ENCODE measurements at places on chromosomes 11 and 22. TPM values are rescaled to one million over a fixed set of nuclear protein-coding genes. Genes with fewer than 3 reads are reported as not detected.

DNA sequence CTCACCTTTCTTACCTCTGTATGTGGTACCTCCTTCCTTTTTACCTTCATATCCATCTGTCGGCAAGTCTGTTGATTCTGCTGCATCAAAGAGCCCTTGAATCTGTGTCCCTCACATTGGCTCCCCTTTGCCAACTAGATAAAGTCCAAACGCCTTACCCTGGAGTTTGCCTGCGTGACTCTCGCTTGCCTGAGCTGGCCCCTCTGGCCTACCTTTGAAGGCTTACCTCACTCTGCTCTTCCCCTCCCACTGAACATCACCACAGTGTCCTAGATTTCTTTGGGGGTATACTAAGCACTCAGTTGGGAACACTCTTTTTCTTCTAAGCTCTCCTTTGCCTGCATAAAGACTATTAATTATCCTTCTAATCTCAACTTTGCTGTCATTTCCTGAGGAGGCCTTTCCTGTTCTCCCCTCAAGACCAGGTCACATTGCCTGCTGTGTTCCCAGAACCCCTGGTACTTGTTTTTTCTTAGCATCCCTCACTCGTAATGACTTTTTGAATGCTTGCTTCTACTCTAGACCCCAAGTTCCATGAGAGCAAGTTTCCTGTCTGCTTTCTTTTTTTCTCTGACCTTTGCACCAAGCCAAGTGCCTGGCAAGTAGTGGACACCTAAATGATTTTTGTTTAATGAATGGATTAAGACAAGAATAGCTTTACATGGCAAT lies 67.8 kb upstream of the ADORA2A start:
- no peak for DNase-seq

DNA sequence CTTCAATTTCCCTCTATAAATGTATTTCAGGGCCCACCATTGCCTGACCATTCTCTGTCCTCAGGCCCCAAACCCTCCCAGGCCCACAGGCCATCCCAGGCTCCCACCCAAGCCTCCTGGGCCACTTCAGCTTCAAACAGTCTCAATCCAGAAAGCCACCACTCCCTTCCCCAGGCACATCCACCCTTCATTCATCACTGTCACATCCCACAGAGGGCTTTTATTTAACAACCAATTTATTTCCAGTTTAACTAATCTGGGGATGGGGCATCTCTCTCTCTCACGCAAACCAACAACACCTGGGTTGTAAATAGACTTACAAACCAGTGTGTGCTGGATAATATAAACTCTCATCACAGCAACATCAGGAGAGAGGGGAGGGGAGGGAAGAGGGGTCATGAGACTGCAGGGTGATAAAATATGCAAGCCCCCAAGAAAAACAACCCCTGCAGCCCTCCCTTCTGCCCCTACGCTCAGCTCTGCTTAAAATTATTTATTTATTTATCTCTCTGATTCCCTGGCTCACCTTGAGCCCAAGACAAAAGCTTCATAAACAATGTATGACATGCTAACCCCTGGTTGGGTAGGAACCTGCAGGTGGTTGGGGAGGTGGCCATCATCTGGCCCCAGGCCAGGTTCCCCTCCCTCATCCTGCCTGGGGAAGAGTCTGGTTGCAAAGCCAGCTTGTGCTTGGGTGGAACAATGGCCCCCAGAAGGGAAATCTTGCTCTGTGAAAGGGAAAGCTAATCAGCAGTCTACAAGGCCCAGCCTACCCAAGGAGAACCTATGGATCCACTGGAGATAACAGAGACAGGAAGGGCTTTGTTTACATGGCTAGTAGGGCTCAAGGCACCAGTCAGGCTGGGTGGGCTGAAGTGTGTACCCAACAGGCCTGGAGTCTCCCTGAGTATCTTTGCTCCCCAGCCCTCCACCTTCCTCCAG lies 359.2 kb downstream of the BUD13 start:
- no peak for DNase-seq

DNA sequence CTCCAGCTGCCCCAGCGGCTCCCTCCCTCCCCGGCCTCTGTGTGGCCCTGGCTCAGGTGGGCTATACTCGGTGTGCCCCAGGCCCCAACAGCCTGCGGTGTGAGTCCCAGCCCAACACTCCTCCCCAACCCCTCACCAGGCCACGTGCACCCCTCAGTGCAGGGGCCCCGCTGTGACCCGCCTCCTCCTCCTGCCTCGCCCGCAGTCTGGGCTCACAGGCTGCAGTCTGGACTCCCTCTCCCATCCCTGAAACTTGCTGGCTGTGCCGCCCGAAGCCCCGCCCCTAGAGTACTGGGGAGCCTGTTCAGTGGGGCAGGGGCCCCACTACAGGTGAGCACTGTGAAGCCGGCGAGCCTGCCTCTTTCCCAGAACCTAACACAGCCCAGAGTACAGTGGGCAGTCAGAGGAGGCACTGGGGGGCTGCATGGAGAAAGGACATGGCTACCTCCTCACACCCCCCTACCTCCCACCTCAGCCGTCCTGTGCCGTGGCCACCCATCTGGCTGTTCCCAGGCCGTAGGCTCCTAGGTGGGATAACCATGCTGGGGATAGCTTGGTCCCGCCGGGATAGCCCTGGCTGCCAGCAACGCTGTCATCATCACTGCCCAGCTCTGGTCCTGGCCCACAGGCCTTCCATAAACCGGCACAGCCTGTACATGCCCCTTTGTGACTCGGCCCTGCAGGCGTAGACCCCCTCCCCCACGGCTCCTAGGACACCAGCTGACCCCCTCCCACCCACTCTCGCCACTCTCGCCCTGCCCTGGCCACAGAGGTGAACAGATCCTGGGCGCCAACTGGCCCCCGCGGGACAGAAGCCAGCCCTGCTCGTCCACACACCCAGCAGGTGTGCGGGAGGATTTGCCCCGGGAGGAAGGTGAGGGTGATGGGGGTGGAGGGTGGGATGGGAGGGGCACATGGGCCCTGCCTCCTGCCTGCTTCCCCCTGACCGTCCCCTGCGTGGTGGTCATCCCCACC lies 29.7 kb downstream of the CELSR1 start:
- no peak for DNase-seq

- no peak for DNase-seq
Observed at GRCh38 chr11:132605825-132606570, 926.3 kb downstream of the OPCML start.

DNA sequence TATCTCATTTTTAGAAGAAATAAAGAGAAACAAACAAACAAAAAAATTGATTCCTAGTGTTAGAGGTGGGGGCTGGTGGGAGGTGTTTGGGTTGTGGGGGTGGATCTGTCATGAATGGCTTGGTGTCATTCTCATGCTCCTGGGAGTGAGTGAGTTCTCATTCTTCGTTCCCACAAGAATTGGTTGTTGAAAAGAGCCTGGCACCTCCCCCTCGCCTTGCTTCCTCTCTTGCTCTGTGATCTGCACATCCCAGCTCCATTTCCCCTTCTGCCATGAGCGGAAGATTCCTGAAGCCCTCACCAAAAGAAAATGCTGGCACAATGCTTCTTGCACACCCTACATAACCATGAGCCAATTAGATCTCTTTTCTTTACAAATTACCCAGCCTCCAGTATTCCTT lies 277.8 kb downstream of the ST3GAL4 start:
- DNase-seq = no peak

DNA sequence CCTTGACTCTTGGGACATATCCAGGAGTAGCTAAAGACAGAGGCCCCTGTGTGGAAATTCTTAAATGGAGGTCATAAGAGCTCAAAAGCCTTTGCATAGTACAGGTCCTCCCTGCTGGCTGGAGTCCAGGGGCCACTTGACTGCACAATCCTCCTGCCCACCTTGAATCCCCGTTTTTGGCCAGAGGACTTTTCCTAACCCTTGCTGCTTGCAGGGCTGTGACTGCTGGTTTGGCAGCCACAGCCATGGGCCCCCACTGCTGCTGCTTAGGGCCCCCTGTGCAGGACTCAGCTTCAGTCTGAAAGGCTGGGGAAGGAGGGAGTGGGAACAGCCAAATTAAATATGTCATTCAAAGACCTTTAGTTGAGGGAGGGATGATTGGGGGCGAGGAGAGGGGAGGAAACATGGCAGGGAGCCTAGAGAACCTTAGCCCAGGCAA lies 33.4 kb downstream of the ARHGAP1 start:
- no peak for DNase-seq

- DNase-seq = no peak
Observed at GRCh38 chr22:50011447-50012210, 936 bp downstream of the IL17REL start.

DNA sequence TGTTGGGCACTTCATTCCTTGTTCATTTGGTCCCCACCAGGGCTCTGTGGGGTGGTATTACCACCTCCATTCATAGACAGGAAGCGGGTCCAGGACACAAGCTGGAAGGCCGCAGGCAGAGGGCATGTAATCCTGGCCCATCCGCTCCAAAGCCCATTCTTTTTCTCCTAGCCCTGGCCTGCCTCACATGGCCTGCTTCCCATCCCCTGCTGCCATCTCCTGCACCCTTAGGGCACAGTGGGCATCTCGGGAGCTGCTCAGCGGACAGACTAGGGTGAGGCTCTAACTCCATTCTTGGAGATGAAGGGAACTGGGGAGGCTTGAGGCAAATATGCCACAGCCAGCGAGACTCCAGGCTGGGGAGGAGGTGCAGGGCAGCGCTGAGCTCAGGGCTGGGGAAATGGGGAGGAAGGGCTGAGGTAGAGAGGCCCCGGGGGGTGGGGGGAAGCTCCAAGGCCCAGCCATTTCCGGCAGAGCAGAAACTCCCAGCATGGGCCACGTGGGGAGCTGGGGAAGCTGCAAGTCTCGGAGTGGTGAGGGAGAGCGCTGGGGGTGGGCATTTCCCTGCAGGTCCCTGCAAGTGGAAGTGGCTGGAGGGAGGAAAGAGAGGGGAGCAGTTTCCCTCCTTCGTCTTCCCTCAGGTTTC lies 14.3 kb upstream of the BCL9L start:
- no peak for DNase-seq

- no peak for DNase-seq
Observed at GRCh38 chr11:17572359-17572690, 25.3 kb downstream of the OTOG start.

- no peak for DNase-seq
Observed at GRCh38 chr11:97092823-97093222, 703.0 kb downstream of the JRKL start.

- DNase-seq = no peak
Observed at GRCh38 chr22:19844377-19845053, 10.2 kb downstream of the GNB1L start.

DNA sequence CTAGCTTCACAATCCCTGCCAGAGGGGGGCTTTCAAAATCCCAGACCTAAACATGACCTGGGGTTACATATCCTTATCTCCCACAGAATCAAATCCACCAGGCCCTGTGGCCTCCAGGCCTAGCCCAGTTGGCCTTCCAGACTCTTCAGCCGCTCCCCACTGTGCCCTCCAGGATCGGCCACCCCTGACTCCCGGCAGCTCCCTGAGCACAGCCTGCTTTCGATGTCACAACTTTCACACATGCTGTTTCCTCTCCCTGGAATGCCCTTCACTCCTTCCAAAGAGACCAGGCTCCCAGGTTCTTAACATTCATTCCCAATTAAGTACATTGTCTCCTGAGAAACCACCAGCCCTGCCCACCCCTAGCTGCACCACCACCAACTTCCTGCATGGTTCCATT lies 62.7 kb downstream of the CSNK2A3 start:
- no peak for DNase-seq

GRCh38 chr11:104852811-104853210 lies 45.4 kb downstream of the CASP12 start:
- no peak for DNase-seq

GRCh38 chr11:9160166-9160565 lies 68.8 kb upstream of the SCUBE2 start:
- no peak for DNase-seq

DNA sequence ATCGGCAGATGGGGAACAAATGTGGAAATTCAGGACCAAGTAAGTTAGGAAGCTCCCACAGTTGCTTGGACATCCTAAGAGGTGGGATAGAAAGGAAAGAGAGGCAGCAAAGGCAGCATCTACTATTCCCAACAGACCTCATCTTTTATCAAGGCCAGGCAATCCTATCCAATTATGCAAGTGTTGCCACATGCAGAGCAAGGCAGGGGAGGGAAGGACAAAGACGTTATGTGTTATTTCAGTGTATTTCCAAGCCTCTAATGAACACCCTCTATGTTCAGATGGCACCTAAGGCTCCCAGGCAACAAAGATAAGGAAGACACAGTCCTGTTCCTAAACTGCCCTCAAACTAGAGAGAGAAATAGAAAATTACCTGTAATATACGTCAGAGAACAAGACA lies 9.2 kb downstream of the TIGD3 start:
- DNase-seq = no peak

GRCh38 chr11:128483211-128483788 lies 104.1 kb downstream of the ETS1 start:
- no peak for DNase-seq

DNA sequence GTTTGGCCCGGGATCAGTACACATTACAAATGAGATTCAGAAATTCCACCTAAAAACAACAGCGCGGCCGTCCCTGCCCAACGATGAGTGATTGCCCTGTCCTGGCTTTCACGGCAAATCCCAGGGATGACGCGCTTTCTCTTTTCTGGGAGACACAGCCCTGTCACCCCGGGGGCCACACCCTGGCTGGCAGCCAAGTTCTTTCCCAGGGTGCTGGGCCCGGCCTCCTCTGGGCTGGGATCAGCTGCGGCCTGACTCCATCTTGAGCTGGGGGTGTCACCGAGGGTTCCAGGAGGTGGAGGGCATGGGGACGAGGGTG lies 82.7 kb downstream of the FBLN1 start:
- DNase-seq = no peak

- DNase-seq = no peak
Observed at GRCh38 chr11:47864901-47865300, 16.8 kb upstream of the NUP160 start.

- DNase-seq = no peak
Observed at GRCh38 chr11:109029927-109030326, 365.1 kb downstream of the DDX10 start.

The MRGPRX3 gene
- total RNA-seq = 0.23 TPM

The OR5A1 gene
- total RNA-seq = not detected

The SMTNL1 gene
- total RNA-seq = not detected

The EFEMP2 gene
- total RNA-seq = 2.8 TPM

The SCN3B gene
- total RNA-seq = 0.09 TPM

The CARD18 gene
- not detected for total RNA-seq

The THY1 gene
- total RNA-seq = not detected

The IGLL1 gene
- not detected for total RNA-seq

Measured in NCI-H460 (cell line).